ENCODE measurements at places on chromosomes 12 and 14.

- no peak for DNase-seq
These were observed 11.5 kb upstream of the HELB start for GRCh38 chr12:66290716-66291200.

GRCh38 chr14:86510491-86510890 is 980.5 kb downstream of the FLRT2 start:
- no peak for DNase-seq

DNA sequence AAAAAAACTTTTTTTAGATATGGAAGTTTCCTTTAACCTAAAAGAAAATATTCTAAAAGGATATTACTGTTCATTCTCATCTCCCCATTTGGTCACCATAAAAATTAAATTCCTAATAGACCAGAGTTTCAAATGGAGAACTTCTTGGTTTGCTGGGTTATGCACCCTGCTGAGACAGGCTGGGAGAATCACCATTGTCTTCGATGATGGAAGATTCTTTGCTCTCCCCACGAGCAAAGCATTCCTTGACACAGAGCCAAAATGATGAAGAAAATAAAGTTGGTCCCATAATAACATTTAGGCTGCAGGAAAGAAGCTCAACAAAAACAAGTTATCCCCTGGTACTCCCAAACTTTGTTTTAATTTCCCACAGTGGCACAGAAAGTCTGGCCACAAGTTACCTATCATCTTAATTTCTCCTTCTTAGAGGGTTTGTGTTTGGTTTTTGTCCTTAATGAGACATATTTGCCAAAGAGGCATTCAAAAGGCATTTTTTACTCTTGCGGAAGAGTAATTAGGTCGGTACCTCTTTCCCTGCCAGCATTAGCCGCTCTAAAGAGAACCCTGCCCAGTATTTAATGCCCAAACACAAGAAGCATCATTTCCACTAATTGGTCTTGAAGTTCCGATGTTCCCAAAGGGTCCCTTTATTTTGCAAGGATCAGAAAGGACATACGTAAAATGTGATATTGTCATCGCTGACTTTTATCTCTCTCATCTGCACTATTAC is 4.8 kb downstream of the DIO2 start:
- DNase-seq = no peak

DNA sequence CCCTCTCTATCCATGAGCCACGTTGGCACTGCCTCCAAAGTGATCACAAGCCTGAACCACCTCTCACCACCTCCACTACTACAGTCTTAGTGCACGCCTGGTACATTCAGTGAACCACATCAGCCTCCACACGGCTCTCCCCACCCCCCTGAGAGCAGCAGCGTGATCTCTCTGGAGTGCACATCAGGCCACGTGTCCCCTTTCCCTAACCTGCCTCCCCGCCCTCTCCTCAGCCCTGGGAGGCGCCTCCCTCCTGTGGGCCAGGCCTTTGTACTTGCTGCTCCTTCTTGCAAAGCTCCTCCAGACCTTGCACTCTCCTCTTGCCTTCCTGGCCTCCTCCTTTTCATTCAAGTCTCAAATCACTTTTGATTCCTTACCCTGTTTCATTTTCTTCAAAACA is 49.8 kb downstream of the SLC6A12 start:
- DNase-seq = no peak

DNA sequence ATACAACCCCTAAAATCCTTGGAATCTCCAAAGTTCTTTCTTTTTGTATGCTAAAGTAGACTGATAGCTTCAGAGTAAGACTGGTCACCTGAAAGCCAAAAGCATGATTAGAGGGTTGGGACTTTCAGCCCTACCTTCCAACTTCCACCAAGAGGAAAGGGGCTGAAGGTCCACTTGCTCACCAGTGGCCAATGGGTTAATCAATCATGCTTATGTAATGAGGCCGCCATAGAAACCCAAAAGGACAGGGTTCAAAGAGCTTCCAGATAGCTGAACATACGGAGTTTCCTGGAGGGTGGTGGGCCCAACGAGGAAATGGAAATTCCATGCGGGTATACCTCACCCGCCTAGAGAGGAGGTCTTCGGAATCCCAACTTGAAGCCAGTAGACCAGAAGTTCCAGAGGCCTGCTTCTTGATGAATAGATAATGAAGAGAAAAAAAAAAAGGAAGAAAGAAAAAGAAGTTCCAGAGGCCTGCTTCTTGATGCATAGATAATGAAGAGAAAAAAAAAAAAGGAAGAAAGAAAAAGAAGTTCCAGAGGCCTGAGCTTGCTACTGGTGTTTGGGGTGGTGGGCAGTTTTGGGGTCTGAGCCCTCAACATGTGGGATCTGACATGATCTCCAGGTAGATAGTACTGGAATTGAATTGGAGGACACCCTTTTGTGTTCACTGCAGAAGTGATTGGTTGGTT is 11.2 kb upstream of the BTG1 start:
- DNase-seq = no peak

DNA sequence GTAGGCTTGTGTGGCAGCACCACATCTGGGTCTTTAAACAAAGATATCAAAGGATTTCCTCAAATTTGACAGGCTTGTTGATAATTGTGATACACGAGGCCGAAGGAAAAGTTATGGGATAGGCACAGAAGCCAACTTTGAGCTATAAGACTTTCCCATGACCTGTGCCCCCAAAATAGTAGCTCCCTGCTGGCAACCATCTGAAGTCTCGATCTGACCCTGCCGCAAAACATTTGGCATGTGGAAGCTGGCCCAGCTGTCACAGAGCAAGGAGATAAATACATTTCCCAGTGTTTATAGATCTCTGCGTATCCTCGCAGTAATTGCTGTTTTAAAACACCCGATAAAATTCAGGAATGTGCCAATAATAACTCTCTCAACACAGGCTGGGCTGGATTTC is 26.4 kb upstream of the RGS6 start:
- no peak for DNase-seq

DNA sequence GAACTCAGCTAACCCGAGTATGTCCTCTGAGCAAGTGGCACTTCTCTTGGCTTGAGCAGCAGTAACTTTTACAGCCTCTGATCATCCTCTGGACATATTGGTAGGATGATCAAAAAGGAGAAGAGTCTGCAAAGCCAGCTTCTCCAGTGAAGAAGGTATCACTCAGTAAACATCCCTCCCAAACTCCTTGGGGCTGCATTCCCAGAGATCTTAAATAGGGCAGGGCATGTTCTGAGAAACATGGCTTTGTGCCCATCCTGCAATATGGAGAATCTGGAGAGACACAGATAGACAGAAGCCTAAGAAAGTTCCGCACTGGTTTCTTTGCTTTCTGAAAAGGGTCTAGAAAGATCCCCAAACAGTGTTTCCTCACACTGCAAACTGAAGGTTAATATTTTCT is 65.4 kb downstream of the RBM19 start:
- no peak for DNase-seq

DNA sequence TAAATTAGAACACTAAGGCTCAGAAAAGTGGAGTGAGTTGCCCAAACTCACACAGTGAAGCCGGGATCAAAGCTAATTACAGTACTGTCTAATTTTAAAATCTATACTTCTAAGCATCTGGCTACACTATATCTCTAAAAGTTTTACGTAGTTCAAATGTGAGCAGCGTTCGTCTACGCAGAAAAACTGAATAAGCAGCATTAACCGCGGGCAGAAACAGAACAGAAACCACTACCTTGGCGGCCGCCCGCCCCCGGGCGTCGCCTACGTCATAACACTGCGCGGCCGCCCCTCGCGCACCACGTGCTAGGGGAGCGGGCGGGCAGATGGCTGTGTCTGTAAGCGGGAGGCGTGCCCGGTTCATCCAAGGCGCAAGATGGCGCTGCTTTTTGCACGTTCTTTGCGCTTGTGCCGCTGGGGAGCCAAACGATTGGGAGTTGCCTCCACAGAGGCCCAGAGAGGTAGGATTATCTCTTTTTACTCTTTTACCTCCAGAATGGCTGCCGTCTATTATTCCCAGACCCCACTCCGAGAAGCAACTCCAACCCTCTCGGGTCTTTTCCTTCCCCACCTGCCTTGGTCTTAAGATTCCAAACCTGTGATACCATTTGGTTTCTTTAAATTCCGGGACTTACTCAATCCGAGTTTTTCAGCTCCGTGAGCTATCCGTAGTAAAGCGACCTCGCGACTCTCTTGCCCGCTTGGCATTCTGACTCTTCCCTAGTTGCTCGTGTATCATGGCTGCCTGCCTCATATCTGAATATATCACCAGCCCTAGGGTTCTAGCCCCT is at the start of gene SPRYD4:
Gene SPRYD4 (plus strand): TSS at position 363 of the 791 bp plus-strand sequence. CDS start 14 bp downstream, at position 377.
- peak; percentile 96 for DNase-seq

- no peak for DNase-seq
These were observed 372.2 kb downstream of the TMEM121 start for GRCh38 chr14:105898482-105899010.

DNA sequence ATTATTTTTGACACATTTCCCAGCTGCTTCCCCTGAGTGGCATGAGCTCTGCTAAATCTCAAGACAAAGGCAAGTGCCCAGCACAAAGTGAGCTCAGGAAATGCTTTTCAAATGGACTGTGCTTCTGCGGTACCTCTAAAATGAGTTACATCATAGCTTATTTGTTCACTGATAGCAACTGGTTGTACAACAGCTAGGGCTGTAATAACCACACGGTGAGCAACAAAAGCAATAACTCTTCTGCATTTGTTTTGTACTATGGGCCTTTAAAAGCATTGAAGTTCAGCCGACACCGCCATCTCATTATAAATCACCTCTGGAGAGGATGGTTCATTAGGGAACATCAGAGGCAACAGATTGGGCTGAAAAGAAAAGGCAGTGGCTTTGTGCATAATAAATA is 475.0 kb downstream of the GLT1D1 start:
- no peak for DNase-seq

DNA sequence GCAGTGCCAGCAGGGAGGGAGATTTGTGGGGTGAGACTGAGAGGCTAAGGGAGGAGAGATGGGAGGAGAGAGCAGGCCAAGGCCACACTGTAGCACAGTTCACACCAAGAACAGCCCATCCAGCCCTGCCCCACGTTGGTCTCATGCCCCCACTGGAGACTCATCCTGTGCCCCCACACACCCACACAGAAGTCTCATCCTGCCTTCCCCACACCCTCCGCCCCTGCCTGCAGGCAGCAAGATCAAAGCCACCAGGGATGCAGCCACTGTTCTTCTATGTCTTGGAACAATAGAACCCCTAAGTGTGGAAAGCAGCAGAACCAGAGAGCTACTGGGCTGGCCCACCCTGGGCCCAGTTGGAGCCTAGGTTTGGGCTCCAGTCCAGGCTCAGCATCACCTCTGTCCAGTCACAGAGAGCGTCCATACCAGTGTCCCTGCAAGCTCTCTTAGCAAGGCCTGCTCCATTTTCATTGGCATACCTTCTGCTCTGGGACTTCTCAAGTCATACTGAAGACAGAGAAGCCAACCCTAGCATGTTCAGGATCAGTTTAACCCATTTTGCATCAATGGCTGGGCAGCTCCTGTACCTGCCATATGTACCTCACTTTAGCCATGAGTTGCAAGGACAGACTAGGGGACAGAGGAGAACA is 31.7 kb upstream of the HDAC7 start:
- DNase-seq = no peak

DNA sequence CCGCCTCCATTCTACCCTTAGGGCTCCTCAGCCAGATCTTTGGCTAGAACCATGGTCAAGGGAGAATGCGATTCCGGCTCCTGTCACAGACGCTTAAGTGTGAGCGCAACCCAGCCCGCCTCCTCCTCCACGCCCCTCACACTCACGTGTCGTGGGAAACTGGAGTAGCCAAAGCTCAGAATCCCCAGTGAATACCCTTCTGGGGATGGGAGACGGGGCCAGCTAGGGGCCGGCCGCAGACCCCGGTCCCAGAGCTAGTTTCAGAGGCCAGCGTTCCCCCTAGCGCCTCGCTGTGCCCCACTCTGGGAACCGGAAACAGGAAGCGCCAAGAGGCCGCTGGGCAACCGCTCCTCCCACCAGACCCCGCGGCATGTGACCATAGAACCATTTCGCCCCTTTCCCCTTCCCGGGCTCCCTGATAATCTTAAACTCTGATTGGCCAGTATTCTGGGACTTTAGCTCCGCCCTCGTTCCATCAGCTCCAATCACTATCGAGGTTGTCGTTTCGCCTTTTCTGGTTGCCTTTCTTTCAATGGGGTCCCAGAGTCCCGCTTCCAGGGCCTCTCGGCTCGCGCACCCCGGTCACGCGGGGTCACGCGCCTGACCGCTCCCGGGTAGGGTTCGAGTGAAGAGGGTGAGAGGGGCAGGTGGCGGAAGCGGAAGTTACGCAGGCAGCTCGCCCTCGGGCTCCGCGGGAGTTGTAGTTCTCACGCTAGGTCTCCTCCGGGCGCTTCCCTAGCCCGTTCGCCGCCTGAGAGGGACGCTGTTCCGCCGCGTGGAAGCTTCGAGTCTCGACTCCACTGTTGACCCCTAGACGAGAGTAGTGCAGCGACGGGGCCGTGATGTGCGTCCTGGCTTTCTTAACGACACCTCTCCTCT is at the start of gene M6PR:
Gene M6PR (minus strand): TSS at position 304 of the 879 bp plus-strand sequence. CDS start 3,241 bp downstream, outside the sequence.
- DNase-seq = peak; percentile 96

- no peak for DNase-seq
These were observed 47.8 kb downstream of the GIT2 start for GRCh38 chr12:109948368-109948767.

DNA sequence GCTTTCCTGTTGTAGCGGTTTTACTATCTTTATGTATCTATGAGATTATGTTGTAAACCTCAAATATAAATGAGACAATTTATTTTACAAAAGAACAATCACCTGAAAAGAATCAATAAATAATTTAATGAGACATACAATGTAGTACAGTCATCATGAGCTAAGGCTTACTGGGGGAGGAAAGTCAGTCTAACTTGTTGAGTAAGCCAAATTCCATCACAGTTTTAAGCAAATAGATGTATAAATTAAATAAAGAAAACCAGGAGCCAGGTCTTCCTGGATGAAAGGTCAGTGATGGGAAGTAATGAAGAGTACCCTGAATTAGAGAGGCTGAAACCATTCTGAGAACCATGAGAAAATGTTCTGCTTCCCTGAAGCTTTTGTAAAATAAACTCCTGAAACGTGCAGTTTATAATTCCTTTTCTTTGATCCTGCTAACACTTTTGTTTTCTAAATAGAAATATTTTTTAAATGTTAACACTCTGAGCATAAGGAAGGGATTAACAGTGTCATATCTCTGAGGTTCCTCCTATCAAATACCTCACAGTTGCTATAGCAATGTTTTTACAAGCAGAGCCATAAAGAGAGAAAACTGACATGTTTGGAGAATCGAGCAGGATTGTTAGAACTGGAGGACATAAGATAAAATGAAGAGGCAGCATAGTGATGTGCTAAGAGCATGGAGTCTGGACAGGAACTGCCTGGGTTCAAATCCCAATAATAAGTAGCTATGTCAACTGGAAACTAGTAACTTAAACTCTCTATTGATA is 444.9 kb upstream of the FOXG1 start:
- DNase-seq = no peak

- no peak for DNase-seq
These were observed 105.1 kb upstream of the SEL1L start for GRCh38 chr14:81638656-81639280.

- DNase-seq = no peak
These were observed 104.2 kb downstream of the ST8SIA1 start for GRCh38 chr12:22230280-22230794.

All from MM.1S (cell line).